RPMI7951 (cell line): ENCODE measurements at places on chromosomes 12 and 14.
A peak's percentile ranks its signal among the peaks of the same experiment; 100 is the strongest.

GRCh38 chr12:117011988-117012805 is 87.0 kb downstream of the TESC start:
- DNase-seq: no peak

DNA sequence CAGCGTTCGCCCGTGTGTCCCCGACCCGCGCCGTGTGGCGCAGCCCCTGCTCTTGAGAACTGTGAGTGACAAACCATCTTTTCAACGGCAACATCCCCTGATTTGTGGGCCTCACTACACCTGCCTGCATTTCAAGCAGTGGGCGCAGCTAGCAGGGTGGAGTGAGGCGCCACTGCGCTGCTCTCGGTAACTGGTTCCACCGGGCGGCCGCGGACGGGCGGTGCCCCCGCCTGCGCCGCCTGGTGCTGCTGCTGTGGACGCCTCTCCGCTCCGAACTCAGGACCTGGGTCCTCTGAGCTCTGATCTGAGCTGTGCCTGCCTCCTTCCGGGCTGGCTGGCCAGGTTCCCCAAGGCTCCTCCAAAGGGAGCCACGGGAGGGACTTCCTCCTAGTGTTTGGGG is 5.9 kb upstream of the DEGS2 start:
- no peak for DNase-seq

DNA sequence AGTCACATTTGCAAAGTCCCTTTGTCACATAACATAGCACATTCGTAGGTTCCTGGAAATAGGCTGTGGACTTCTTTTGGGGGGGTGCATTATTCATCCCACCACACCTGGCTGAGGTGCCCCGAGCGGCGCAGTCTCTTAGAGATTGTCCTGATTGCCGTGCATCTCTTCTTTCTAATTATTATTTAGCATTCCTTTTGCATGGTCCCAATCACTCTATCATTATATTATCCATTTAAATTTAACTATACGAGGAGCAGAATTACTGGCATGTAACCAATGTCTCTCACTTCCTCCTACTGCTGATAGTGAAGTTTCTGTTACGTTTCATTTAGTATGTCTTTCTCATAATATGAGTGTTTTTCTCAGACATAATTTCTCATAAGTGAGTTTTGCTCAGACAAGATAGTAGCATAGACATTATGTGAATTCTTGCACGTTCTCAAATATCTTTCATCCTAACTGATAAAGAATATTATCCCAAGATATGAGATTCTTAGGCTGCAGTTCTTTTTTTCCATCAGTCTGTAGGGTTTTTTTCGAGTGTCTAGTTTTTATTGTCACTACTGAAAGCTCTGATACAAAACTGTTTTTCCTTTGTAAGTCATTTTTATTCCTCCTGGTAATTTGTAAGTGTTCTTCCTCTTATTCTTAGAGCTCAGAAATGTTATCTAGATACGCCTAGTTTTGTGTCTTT is 444.3 kb downstream of the NELL2 start:
- no peak for DNase-seq

DNA sequence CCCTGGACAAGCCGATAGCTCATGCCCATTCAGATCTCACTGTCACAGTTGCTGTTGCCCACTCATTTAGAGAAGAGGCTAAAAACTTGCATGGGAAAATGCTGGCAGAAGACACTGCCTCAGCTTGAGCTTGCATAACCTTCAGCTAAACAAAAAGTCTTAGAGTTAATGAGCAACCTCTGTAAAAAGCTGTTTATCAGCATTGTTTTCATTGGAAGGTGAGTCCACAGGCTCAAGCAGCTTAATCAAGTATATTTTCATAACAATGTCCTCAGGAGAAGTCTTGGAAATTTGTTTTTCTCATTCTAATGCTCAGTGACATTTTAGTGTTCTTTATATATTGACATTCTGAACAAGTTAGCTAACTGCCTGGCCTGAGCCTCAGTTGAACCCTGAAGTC is 872.9 kb downstream of the TMTC2 start:
- DNase-seq: no peak

GRCh38 chr14:57559576-57559975 is 65.9 kb upstream of the CCDC198 start:
- DNase-seq: no peak

- no peak for DNase-seq
Measured at GRCh38 chr14:22515929-22516328, 73.1 kb downstream of the DAD1 start.

- DNase-seq: no peak
Measured at GRCh38 chr12:100672075-100672592, 98.7 kb downstream of the GAS2L3 start.

DNA sequence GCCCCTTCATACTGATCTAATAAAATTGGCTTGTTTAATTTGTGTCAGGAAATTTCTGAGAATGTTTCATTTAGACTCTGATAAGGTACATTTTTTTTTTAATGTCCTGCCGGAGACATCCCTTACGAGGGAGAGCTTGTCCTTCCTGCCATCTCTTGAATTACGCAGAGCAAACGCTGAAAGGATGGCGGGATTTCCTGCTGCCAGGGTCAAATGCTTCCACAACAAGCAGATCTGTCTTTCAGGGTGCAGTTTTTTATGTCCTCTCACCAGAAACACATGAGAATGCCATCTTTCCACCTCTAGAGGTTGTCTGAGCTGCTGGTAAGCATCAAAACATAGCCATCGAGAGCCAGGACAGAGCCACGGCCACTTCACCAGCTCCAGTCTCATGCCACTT is 126.8 kb upstream of the ARHGAP5 start:
- DNase-seq: no peak

DNA sequence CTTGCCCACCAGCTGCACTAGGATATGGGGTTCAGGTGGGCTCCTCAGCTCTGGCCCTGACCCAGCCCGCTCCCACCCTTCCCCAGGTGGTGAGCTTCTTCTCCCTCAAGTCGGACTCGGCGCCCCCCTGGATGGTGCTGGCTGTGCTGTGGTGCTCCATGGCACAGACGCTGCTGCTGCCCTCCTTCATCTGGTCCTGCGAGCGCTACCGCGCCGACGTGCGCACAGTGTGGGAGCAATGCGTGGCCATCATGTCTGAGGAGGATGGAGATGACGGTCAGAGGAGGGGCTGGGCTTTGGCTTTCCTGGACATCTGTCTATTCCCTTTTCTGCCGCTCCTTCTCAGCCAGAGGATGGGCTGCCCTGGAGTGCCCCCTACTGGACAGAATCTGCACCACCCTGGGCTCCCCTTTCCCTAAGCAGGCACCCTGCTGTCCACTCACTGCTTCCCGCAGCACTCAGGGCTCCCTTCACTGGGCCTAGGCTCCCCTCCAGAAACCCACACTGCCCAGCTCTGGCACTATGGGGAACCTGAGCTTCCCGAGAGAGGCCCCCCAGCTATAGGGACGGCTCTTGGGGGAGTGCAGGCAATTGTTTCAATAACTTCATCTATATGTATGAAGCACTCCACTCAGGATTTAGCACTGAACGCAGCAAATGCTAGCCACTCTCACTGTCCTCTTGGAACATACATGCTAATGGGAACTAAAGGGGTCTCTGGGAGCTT is 2.6 kb upstream of the P3H3 start:
- peak; percentile 77 for DNase-seq

DNA sequence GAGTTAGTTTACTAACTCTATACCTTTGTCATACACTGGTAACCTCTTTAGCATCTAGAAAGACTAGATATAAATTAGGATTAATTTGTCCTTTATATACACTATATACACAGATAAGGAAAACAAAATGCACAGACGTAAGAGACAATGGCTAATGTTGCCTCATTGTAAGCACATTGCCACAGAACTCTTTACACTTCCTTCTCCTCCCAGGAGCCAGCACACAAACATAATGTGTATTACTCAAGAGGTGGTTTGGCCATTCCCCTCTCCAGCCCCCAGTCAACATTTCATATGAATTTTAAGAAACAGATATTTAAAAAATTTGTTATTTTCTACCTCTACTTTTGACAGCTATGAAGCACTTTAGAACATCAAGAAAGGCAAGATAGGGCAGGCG is 131.4 kb upstream of the OR4E1 start:
- DNase-seq: no peak

- DNase-seq: no peak
Measured at GRCh38 chr12:45362291-45362690, 146.4 kb downstream of the ANO6 start.

- no peak for DNase-seq
Measured at GRCh38 chr12:89962648-89963047, 254.0 kb upstream of the ATP2B1 start.

DNA sequence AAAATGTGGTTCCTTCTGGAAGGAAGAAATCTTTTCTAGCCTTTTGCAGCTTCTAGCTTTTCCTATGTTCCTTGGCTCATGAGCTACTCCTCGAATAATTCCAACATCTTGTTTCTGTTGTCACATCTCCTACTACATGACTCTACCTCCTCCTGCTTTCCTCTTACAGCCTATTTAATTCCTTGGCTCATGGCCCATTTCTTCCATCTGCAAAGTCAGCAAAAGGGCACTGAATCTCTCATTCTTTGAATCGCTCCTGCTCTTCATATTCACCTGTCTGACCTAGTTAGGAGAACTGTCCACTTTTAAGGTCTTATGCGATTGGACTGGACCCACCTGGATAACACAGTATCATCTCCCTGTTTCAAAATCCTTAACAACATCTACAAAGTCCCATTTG is 15.8 kb downstream of the PRKD1 start:
- DNase-seq: no peak

- DNase-seq: no peak
Measured at GRCh38 chr12:122457627-122458026, 35.2 kb upstream of the CLIP1 start.

GRCh38 chr12:52243856-52244614 is 11.0 kb downstream of the KRT7 start:
- DNase-seq: peak; percentile 95

DNA sequence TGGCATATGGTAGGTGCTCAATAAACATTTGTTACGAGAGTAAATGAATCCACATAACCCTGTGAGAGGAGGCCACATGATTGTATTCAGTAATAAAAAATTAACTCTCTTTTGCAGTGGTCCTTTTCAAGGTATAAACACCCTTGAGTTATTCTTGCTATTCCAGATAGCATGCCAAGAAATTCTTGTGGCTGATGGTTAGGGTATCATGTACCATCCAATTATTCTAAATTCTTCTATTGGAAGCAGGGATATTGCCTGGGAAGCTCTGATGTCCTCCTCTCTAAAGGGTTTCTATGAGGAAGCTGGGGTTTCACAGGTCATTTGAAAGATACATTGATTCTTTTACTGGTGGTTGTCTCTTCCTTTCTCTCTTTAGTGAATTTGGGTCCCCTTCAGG is 10.1 kb downstream of the AKAP6 start:
- no peak for DNase-seq

GRCh38 chr12:50102646-50103309 is 1.0 kb upstream of the GPD1 start:
- no peak for DNase-seq

DNA sequence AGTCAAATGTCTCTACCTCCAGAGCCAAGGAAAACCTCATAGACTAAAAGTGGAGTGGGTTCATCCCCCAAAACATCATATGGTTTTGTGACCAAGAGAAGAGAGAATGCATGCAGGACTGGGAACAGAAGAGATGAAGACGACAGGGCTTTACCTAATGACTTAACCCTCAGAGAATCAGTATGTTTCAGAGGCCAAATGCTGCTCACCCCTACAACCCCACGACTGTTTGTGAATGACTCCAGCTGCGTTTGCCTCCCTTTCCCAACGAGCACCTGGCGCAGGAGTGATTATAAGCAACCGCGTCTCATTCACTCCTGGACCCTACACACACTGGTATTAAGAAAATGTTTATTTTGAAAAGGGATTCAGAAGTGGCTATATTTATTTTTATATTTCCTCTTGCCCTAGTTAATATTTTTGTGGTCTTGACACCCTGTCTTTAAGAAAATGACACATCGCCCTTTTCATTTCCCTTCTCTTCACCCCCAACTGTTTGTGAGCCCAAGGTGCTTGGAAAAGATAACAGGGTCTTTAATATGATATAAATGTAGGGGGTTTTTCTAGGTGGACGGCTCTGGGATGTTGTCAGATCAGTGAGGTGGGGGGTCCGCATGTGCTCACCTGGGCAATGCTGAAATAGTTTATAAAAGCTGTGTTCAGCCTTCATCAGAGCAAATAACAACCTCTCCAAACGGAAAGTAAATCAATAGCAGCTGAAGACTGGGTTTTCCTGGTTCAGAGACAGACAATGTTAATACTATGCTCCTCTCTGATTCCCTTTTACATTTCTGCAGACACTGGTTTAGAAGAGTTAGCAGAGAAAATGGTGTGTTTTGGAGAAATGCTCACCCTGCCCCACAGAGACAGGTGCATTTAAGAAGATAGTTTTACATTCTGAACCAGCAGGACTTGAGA is 77.7 kb downstream of the SLC15A4 start:
- no peak for DNase-seq

DNA sequence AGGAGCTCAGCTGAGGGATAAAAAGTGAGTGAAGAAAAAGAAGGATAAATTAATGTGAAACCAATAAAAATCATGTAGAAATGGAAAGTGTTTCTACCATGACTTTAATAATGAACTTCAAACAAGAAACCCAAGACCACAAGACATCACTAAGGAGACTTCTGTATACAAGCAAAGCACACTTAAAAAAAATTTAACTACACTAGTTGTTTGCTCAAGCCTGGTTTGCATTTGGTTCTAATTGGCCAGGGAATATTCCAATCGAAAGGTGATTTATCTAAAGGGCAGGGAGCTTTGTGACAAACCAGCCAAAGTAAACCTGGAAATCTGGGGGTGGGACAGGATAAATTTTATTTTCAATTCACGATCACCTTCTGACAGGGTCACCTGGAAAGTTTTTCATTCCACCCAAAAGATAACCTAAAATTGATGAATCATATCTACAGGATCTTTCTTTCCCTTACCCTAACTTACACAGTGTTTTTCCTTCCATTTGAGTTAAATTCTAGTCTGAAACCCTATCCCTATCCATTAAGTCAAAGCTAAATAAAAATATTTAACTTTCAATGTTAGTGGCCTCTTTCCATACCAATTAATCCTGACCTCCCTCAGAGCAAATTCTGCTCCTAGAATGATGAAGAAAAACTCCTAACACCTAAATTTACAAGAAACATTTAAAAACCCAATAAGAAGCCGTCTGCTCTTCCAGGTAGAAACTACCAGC is 2.6 kb downstream of the EGLN3 start:
- no peak for DNase-seq

DNA sequence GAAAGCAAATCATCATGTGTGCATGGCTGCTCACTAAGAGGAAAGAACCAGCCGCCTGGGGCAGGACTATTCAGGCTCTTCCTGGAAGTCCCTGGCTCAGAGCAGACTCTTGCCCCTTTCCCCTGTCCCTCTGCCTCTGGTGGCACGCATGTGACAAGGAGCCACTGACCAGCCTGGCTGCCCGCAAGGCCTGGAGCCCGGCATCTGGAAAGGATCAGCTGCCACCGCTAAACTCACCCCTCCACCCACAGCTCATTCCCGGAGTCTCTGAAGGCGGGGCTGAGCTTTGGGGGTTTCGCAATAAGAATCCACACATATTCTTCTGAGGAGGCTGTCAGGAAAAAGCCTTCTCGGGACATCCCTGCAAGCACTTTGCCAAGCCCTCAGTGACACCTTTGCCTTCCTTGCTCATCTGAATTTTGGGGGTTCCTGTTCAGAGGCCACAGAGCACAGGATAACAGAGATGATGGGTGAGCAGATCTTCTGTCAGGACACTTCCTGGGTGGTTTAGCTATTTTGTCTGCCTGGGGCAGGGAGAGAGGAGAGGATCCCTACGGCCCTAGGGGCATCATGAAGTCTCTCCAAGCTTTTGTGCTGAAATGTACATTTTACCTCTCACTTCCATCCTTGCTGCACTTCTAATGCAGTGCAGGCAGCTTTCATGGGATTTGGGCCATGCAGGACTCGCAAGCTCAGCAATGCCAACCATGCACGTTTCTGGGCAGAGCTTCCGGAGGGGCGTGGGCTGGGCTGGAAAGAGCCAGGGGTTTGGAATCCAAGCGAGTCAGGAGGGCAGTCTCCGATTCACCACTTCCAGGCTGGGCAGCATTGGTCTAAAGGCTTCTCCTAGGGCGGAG is 124.8 kb upstream of the MAP1LC3B2 start:
- DNase-seq: peak; percentile 93
